ENCODE measurements at places on chromosomes 4 and X.

DNA sequence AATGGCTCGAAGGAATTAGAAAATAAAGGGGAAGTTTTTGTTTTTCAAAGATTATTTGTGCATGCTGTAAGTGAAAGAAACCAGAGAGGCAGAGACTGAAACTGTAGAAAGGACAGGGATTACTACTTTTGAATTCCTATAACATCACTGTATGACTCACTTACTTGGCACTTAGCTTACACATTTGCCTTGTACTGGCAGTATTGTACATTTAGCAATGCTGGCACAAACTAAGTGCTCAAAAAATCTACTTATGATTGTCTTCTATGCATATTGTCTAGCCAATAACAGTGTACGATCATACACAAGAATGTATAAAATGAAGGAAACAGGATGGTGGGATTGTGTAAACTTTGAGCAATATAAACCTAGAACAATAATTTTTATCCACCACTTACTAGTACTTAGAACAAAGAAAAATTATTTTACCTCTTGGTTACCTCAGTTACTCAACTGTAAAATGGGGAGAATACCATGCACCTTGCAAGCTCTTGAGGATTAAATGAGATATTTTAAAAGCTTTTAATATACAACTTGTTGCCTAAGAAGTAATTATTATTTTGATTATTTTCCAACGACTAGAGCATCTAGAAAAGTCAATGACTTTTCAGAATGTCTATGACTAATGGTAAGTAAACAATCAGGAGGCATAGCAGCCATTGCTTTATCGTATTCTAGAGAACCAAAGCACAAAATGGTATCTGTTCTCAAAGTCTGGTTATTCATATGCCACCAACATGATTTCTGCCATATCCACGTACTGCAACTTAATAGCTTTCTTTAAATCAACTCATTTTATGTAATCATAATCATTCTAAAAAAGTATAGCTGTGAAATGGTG, 4.7 kb downstream of the FAM120C start:
- no peak for DNase-seq

DNA sequence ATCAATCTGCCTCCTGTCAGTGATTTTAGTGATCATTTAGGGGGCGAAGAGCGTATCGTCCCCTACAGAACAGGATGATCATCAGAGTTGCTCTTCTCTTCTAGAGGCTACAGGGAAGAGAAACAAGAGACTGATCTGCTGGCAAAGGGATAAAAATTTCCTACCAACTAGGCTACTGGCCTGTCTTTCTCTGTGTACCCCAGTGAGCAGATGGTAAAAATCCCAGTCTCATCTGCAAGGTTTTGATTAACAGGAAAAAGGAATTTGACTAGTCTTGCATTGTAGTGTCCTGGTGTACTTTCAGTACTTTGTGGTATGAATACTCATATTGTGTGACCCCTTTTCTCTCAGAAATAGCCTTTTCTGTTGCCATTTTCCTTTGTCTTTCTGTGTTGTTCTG, 21.8 kb upstream of the AADAT start:
- DNase-seq, result no peak

DNA sequence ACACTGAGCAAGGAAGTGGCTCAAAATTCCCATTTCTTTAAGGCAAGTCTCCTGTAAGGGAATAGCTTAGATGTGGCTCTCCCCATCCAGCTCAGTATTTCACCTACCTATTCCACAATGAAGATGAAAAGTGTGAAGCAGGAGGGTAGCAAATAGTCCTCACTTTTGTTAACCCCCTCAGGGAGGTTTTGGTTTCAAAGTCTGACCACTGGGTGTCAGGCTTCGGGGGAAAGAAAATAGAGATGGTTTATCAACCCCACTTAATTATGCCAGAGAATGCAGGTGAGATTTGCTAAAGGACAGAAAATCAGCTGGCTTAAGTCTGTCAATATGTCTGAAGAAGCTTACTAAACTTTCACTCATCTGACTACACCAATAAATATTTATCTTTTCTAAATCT, 69.5 kb downstream of the DHX15 start:
- no peak for DNase-seq

DNA sequence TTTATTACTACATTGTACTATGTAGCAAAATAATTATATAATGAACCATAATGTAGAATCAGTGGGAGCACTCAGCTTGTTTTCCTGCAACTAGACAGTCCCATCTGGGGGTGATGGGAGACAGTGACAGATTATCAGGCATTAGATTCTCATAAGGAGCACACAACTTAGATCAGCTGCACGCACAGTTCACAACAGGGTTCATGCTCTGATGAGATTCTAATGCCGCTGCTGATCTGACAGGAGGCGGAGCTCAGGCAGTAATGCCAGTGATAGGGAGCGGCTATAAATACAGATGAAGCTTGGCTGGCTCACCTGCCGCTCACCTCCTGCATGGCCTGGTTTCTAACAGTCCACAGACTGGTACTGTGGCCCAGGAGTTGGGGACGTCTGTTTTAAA, 199.2 kb downstream of the MAB21L2 start:
- DNase-seq, result no peak

GRCh38 chr4:156581282-156582063, 390.1 kb downstream of the PDGFC start:
- DNase-seq, result no peak

GRCh38 chr4:177947607-177948006, 505.4 kb upstream of the AGA start:
- no peak for DNase-seq

Measured in T-helper 9 cell (primary cell).